ENCODE measurements at places on chromosomes 5 and 9. TPM values are rescaled to one million over a fixed set of nuclear protein-coding genes. Genes with fewer than 3 reads are reported as not detected.

Gene GADD45G
- 5.6 TPM for total RNA-seq

Gene FAM153A
- not detected for total RNA-seq

DNA sequence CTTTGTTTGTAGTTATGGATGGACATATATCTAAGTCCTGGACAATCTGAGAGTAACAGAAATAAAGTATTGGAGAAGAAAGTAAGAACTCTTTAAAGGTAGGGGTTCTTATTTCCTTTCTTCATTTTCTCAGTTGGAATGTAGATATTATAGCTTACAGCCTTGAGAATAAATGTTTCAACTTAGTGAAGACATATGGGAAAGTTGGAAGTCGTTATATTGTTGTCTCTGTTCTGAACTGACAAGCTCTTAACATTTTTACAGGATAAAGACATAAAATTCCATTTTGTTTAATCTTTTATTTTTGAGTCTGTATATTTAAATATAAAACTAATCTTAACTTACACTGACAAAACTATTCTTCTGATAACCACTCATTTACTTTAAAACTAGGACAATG is 2187.5 kb upstream of the ACO1 start:
- peaks cover 9% of the 10 kb centered on the region for H3K4me1 ChIP-seq
- no peaks in the 10 kb centered on the region for H3K36me3 ChIP-seq
- no peak overlapping the region for H3K4me3 ChIP-seq
- no peaks in the 10 kb centered on the region for H3K27me3 ChIP-seq
- DNase-seq = no peak
- H3K27ac ChIP-seq = no peak overlapping the region

- H3K36me3 ChIP-seq = no peaks in the 10 kb centered on the region
- no peaks in the 10 kb centered on the region for H3K27me3 ChIP-seq
- no peak for DNase-seq
- H3K4me3 ChIP-seq = no peak overlapping the region
These were observed 44.1 kb downstream of the FBXL7 start for GRCh38 chr5:15544039-15544438.

DNA sequence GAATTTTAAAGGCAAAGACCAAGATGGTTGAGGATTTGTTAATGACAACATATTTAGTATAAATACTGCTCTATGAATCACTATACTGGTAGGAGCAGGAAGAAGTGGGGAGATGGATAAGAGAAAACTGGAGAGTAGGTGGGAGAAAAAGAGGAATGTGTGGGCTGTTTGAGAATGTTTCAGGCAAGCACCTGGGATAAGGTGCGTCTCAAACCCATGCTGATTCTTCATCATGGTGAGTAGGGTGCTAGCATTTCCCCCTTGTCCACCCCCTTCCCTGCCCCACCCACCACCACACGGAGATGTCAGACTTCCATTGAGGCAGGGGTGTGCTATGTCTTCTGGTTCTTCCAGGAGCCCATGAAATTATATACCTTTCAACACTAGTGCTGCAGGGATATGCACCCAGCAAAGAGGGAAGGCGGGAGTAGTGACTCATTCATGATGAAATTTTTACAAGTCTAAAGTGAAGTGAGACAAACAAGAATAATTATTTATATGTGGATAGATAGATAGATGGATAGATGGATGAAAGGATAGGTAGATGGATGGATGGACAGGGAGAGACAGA is 54.3 kb downstream of the MTX3 start:
- H3K27ac ChIP-seq = no peak overlapping the region
- no peaks in the 10 kb centered on the region for H3K36me3 ChIP-seq
- no peak for DNase-seq
- H3K4me1 ChIP-seq = no peaks in the 10 kb centered on the region

- DNase-seq = no peak
- H3K4me3 ChIP-seq = no peak overlapping the region
- H3K27ac ChIP-seq = no peak overlapping the region
- no peaks in the 10 kb centered on the region for H3K4me1 ChIP-seq
These were observed 31.9 kb upstream of the MIER3 start for GRCh38 chr5:56983593-56984361.

DNA sequence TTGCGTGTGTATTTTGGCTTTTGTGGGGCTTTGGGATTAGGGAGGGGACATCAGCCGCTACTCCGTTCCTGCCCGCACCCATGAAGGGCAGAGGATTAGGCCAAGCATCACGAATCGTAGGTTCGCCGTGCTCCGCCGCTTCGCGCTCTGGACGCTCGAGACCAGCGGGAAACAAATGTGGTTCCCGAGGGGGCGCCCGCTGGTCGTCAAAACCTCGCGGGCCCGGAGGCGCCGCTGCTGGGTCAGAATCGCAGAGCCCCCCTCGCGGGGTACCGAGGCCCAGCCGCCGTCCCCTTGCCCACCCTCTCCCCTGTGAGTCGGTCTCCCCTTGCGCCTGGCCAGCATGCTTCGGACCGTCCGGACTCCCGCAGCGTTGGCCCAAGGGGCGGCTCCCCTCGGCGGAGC is 2.3 kb upstream of the PAX5 start:
- peak; percentile 72 for DNase-seq
- H3K27ac ChIP-seq = no peak overlapping the region
- H3K36me3 ChIP-seq = no peaks in the 10 kb centered on the region

DNA sequence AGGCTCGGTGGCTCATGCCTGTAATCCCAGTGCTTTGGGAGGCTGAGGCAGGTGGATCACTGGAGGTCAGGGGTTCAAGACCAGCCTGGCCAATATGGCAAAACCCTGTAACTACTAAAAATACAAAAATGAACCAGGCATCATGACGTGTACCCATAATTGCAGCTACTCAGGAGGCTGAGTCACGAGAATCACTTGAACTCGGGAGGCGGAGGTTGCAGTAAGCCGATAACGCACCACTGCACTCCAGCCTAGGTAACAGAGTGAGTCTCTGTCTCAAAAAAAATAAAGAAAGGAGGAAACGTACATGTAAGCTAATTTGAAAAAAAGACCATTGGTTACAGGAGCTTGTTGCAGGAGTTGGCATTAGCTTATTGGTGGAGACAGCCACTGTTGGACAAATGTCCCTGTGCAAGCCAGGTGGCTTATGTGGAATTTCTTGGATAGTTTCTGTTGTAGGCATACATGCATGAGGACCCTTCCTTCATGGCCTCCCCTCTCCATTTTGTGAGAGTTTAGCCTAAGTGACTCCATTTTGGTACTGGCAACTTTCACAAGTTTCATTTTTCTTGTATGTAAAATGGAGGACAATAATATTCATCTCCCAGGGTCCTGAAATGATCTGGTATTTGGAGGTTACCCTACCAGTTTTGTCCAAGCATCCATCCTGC is 16.8 kb upstream of the RAB14 start:
- no peak overlapping the region for H3K4me3 ChIP-seq
- H3K27ac ChIP-seq = no peak overlapping the region
- H3K27me3 ChIP-seq = no peaks in the 10 kb centered on the region
- H3K4me1 ChIP-seq = no peaks in the 10 kb centered on the region

- no peak for DNase-seq
- H3K4me3 ChIP-seq = no peak overlapping the region
- no peaks in the 10 kb centered on the region for H3K4me1 ChIP-seq
- H3K27ac ChIP-seq = no peak overlapping the region
- no peaks in the 10 kb centered on the region for H3K36me3 ChIP-seq
These were observed 127.9 kb upstream of the PTGER4 start for GRCh38 chr5:40551496-40552491.

DNA sequence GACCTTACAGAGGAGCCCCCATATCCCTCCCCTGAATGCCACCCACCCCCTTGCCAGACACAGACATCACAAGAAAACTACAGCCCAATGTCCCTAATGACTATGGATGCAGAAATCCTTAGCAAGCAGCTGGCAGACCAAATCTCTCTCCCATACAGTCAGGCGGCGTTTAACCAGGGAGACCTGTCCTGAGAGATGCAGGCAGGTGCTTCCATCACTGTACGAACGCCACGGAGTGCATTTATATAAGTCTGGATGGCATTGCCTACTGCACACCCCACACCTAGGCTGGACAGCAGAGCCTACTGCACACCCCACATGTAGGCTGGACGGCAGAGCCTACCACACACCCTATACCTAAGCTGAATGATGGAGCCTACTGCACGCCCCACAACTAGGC is 34.4 kb upstream of the SARDH start:
- H3K4me3 ChIP-seq = no peak overlapping the region
- no peak overlapping the region for H3K27ac ChIP-seq
- H3K36me3 ChIP-seq = peaks cover 37% of the 10 kb centered on the region
- no peaks in the 10 kb centered on the region for H3K27me3 ChIP-seq

- no peaks in the 10 kb centered on the region for H3K27me3 ChIP-seq
- no peak overlapping the region for H3K4me3 ChIP-seq
- no peak overlapping the region for H3K27ac ChIP-seq
- no peaks in the 10 kb centered on the region for H3K36me3 ChIP-seq
- H3K4me1 ChIP-seq = no peaks in the 10 kb centered on the region
These were observed 324.5 kb downstream of the ARHGEF28 start for GRCh38 chr5:73950441-73950873.

GRCh38 chr9:88775037-88775471 is 216.2 kb upstream of the S1PR3 start:
- no peaks in the 10 kb centered on the region for H3K36me3 ChIP-seq
- no peak for DNase-seq
- no peak overlapping the region for H3K27ac ChIP-seq
- peaks cover 24% of the 10 kb centered on the region for H3K4me1 ChIP-seq
- no peaks in the 10 kb centered on the region for H3K27me3 ChIP-seq
- H3K4me3 ChIP-seq = peak overlapping the region; percentile 12

DNA sequence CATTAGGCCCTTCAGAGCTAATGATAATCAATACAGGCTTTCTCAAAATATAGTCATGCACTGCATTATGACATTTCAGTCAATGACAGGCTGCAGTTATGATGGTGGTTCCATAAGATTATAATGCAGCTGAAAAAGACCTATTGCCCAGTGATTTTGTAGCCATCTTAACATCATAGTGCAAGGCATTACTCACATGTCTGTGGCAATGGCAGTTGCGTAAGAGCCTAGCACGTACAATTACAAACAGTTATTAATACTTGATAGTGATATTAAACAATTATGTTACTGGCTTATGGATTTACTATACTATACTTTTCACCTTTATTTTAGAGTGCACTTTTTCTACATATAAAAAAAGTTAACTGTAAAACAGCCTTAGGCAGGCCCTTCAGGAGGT is 214.8 kb downstream of the ISL1 start:
- H3K27ac ChIP-seq = no peak overlapping the region
- no peaks in the 10 kb centered on the region for H3K4me1 ChIP-seq
- H3K36me3 ChIP-seq = no peaks in the 10 kb centered on the region
- no peak overlapping the region for H3K4me3 ChIP-seq
- no peaks in the 10 kb centered on the region for H3K27me3 ChIP-seq
- no peak for DNase-seq

GRCh38 chr9:137025517-137025966 is 2.5 kb downstream of the ABCA2 start:
- H3K4me1 ChIP-seq = no peaks in the 10 kb centered on the region
- no peak for DNase-seq
- no peak overlapping the region for H3K4me3 ChIP-seq
- H3K36me3 ChIP-seq = no peaks in the 10 kb centered on the region

DNA sequence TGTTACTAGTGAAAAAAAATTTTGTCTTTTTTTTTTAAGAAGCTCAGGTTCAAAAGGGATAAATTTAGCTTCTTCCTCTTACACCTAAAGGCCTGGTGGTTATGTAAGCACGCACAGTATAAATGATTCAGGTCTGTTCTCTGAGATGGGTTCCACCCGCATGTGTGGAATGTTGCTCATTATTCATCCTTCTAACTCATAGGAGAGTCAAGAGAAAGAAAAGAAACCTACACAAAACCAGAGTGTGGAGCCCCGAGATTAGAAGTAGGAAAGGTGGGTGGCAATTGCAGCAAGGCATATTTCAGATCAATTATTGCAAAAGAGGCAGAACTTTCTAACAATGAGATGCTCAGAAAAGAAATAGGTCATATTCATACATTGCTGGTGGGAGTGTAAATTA is 13.5 kb downstream of the PLAC8L1 start:
- DNase-seq = no peak
- no peak overlapping the region for H3K4me3 ChIP-seq
- H3K4me1 ChIP-seq = peaks cover 7% of the 10 kb centered on the region
- no peaks in the 10 kb centered on the region for H3K27me3 ChIP-seq
- H3K27ac ChIP-seq = no peak overlapping the region

DNA sequence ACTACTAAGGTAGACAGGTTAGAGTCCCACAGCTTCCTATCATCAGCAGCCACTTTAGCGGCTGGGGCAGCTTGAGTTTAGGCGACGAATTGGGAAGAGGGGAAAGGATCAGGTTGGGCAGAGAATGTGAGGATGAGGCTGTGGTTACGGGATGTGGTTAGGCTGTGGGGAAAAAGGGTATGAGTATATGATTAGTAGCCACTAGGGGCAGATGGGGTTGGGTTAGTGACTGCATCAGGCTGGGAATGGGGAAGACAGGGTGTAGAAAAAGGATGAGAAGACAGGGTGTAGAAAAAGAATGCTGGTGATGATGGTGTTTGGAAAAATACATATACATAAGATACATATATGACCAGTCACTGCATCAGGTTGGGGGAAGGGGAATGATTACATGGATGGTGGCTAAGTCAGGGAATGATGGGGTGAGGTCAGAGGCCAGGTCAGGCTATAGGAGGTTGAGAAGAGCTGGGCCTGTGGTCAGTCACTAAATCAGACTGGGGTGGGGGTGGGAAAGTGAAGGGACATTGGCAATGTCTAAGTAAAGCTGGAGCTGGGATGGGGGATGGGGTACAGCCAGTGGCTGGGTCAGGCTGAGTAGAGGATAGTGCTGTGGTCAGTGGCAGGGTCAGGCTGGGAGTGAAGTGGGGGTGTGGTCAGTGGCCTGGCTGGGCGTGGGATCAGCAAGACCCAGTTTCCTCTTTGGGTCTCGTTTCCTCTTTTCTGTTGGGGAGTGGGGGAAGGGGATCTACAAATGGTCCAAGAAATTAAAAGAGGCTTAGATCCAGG is 2.1 kb downstream of the TLN1 start:
- peaks cover 24% of the 10 kb centered on the region for H3K36me3 ChIP-seq
- H3K27ac ChIP-seq = no peak overlapping the region
- peak; percentile 74 for DNase-seq
- no peaks in the 10 kb centered on the region for H3K27me3 ChIP-seq

DNA sequence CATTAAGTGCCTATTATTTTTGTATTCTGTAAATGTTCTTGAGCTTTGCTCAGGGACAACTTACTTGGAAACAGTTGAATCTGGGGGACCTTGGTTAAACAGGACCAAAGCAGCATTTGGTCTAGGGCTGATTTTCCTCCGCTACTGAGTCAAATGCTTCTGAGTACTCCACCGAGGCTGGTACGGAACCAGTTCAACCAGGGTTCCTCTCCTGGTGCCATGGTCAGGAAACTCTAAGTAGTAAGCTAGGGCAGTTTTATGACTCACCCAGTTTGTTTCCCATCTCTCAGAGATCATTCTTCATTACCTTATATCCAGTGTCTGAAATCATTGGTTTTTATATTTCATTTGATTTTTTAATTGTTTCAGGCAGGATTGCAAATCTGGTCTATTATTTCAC is 111.9 kb upstream of the TNFAIP8 start:
- H3K36me3 ChIP-seq = peaks cover 49% of the 10 kb centered on the region
- no peak overlapping the region for H3K27ac ChIP-seq
- H3K4me3 ChIP-seq = no peak overlapping the region
- no peak for DNase-seq

- H3K36me3 ChIP-seq = no peaks in the 10 kb centered on the region
- no peak for DNase-seq
- H3K4me1 ChIP-seq = peaks cover 5% of the 10 kb centered on the region
These were observed 339.5 kb upstream of the ISL1 start for GRCh38 chr5:51043745-51044144.

Measured in endodermal cell (in vitro differentiated cells).